ENCODE measurements at places on chromosomes 7 and 10. TPM values are rescaled to one million over a fixed set of nuclear protein-coding genes. Genes with fewer than 3 reads are reported as not detected.
A peak's percentile ranks its signal among the peaks of the same experiment; 100 is the strongest.

DNA sequence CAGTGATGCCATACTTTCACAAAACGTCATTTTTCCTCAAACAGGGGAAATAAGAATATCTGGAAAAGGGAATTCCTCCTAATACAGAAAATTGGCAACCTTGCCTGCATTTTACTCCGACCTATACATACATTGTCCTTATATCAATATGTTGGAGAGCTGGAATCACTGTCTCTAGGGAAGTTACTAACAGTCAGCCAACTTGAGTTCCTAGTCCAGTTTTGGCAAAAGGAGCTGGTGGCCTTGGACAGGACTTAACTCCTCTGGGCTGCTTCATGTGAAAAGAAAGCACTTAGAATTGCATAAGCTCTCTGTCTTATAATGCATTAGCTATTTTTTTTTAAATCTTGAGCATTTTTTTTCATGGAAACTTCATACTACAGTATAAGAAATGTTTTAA lies 174.2 kb upstream of the HGF start:
- DNase-seq: no peak
- H3K4me3 ChIP-seq: no peak overlapping the region
- no peak overlapping the region for H3K27ac ChIP-seq

DNA sequence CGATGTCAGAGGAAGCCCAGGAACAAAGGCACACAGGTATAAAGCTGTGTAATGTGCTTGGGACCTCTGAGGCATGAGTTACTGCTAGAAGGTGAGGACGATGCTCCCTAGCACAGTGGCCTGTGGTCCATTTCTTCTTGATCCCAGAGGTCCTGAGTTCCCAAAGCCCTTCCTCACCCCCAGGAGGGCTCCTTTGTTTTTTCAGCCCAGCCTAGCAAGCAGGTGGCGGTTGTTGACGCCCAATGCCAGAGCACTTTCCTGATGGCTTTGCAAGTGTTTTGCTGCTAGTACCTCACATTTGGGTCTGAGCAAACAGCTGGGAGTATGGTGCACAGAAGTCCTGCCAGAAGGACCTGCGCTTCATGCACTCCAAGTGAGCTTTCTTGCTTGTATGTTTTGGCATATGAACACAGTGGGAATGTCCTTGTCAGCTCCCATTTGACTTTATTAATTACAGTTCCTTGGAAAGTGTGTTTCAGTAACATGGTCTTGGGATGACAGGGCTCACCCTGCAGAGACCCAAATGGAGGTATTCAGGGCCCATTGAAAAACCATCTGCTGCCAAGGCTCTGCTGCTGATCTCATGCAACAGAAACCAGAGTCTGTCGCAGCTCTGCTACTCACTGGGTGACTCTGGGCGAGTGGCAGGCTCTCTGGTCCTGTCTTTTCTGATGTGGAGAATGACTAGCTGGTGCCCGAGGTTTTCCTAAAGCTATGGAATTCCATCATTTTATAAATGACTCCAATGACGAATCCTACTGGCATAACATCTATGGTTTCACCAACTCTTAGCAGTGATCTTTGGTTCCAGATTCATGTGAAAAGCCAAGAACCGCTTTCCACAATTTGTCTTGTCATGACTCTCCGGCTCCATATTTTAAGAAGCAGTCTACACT lies 134.9 kb downstream of the ARID5B start:
- peaks cover 49% of the 10 kb centered on the region for H3K4me1 ChIP-seq
- no peak overlapping the region for H3K4me3 ChIP-seq
- no peak for DNase-seq
- H3K27me3 ChIP-seq: no peaks in the 10 kb centered on the region

- no peaks in the 10 kb centered on the region for H3K36me3 ChIP-seq
- H3K4me1 ChIP-seq: no peaks in the 10 kb centered on the region
- no peaks in the 10 kb centered on the region for H3K27me3 ChIP-seq
- H3K27ac ChIP-seq: peak overlapping the region; percentile 51
- no peak overlapping the region for H3K4me3 ChIP-seq
These were observed 16.1 kb downstream of the LYZL1 start for GRCh38 chr10:29304995-29305335.

- no peak overlapping the region for H3K4me3 ChIP-seq
- H3K27ac ChIP-seq: no peak overlapping the region
- DNase-seq: no peak
- H3K4me1 ChIP-seq: no peaks in the 10 kb centered on the region
- H3K27me3 ChIP-seq: no peaks in the 10 kb centered on the region
These were observed 12.9 kb upstream of the SORBS1 start for GRCh38 chr10:95573964-95574604.

DNA sequence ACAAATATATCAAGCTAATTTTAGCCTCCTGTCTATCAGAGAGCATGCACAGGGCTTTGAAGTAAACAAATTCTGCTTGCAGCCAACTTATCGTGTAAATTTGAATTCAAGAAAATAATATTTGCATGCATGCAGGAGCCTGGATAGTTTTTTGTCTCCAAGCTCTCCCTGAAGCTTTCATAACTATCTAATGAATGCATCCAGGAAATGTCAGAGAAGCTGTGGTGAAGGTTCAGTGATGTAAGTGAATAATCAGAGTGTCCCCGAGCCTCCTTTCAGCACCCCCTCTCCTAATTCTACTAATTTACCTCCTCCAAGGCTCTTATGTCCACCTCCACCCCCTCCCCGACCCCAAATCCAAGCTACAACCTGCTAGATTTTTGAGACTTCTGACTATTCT lies 172.0 kb upstream of the ZNF32 start:
- H3K27me3 ChIP-seq: no peaks in the 10 kb centered on the region
- no peak for DNase-seq
- H3K36me3 ChIP-seq: no peaks in the 10 kb centered on the region
- H3K4me1 ChIP-seq: no peaks in the 10 kb centered on the region

GRCh38 chr10:85791818-85792532 lies 574.6 kb downstream of the GRID1 start:
- H3K36me3 ChIP-seq: no peaks in the 10 kb centered on the region
- no peaks in the 10 kb centered on the region for H3K27me3 ChIP-seq
- no peaks in the 10 kb centered on the region for H3K4me1 ChIP-seq
- DNase-seq: no peak
- H3K4me3 ChIP-seq: no peak overlapping the region

GRCh38 chr7:156000601-156001396 lies 188.5 kb upstream of the SHH start:
- no peaks in the 10 kb centered on the region for H3K27me3 ChIP-seq
- no peaks in the 10 kb centered on the region for H3K4me1 ChIP-seq
- H3K36me3 ChIP-seq: no peaks in the 10 kb centered on the region
- DNase-seq: no peak

GRCh38 chr7:30975256-30975899 lies 11.6 kb downstream of the GHRHR start:
- H3K27ac ChIP-seq: no peak overlapping the region
- H3K36me3 ChIP-seq: no peaks in the 10 kb centered on the region
- DNase-seq: no peak

GRCh38 chr10:89574368-89574767 lies 39.0 kb upstream of the SLC16A12 start:
- no peaks in the 10 kb centered on the region for H3K27me3 ChIP-seq
- H3K27ac ChIP-seq: no peak overlapping the region
- DNase-seq: no peak
- no peaks in the 10 kb centered on the region for H3K36me3 ChIP-seq

DNA sequence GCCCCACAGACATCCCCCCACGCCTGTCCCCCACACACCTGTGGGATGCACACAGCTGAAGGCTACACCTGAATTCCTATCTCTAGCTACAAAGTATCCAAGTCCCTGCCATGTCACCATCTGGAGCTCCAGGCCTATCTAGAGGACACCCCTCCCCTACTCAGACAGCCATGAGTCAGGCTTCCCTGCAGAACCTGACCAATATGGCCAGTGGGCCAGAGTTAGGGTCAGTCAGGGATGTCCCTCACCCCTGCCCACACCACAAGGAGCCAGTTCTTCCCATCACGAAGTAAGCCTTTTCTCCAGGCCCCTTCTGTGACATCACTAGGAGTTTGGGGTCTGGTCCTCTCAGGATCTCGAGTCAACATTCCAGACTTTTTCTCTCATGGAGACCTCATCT lies 10.6 kb upstream of the SLC18A3 start:
- H3K27ac ChIP-seq: no peak overlapping the region
- peaks cover 8% of the 10 kb centered on the region for H3K27me3 ChIP-seq
- no peak overlapping the region for H3K4me3 ChIP-seq
- no peaks in the 10 kb centered on the region for H3K4me1 ChIP-seq

- no peak for DNase-seq
- H3K4me3 ChIP-seq: no peak overlapping the region
These were observed 62.5 kb downstream of the C10orf143 start for GRCh38 chr10:130048081-130048480.

GRCh38 chr10:103540722-103541121 lies 47.2 kb downstream of the NEURL1 start:
- DNase-seq: no peak
- peaks cover 8% of the 10 kb centered on the region for H3K4me1 ChIP-seq
- H3K27ac ChIP-seq: no peak overlapping the region
- no peaks in the 10 kb centered on the region for H3K36me3 ChIP-seq

- no peak for DNase-seq
- H3K4me1 ChIP-seq: no peaks in the 10 kb centered on the region
- H3K27ac ChIP-seq: no peak overlapping the region
- no peak overlapping the region for H3K4me3 ChIP-seq
- peaks cover 8% of the 10 kb centered on the region for H3K27me3 ChIP-seq
- H3K36me3 ChIP-seq: no peaks in the 10 kb centered on the region
These were observed 34.5 kb upstream of the SKAP2 start for GRCh38 chr7:26898891-26899290.

DNA sequence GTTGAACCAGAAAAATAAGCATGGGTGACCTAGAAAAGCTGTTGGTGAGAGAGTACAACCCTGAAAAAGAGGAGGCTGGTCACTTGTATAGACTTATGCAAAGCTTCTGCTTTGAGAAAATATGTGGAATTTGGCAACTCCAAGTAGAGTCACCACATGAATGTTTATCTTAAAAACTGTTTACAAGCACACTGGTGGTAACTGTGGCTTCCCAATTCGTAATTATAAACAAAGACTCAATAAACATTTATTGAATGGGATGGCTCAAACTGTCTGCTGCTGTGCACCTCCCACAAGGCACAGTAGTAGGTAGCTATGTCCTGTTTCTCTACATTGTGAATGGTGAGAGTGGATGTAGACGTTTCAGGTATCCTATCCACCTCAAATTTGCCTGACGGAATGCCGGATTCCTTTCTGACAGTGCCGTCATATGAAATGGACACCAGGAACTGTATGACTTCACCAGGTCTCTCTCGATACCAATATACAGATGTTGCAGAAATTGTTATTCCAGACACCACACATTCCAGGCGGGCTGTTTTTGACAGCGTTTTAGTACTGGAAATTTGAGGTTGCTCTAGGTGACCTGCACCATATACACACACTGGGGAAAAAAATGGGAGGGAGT lies 43.4 kb upstream of the TARP start:
- H3K27me3 ChIP-seq: peaks cover 6% of the 10 kb centered on the region
- no peak overlapping the region for H3K27ac ChIP-seq
- no peak overlapping the region for H3K4me3 ChIP-seq
- DNase-seq: no peak
- no peaks in the 10 kb centered on the region for H3K4me1 ChIP-seq

The IFIT1B gene
- total RNA-seq: not detected

The MACC1 gene
- 0.08 TPM for total RNA-seq

The MYL10 gene
- total RNA-seq: not detected

The FLNC gene
- 10.2 TPM for total RNA-seq

The TMEM273 gene
- 0.23 TPM for total RNA-seq

The GPNMB gene
- 2.1 TPM for total RNA-seq

The INPP5A gene
- total RNA-seq: 60.0 TPM

The CYP3A4 gene
- 0.15 TPM for total RNA-seq

The GDF10 gene
- 1.2 TPM for total RNA-seq

The TUBB8 gene
- total RNA-seq: 0.08 TPM

The HOXA10 gene
- total RNA-seq: 0.41 TPM

All from Panc1 (cell line).